ENCODE measurements at places on chromosomes 6 and 20.

DNA sequence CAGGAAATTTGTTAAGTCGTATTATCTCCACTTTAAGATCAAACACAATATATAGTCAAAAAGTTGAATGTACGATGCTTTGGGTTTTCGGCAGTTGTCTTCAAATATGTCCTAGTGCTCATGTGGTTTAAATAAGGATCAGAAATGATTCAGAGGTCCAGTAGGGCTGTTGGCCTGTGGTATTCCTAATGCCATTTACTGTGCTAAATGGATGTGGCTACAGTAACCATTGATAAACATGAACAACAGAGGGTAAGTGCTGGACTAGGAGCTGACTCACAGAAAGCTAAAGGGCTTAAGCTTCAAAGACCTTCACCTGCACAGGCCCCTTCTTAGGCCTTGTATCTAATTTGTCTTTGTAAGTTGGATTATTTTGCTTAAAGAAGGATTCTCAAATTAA, 80.5 kb upstream of the TPD52L1 start:
- DNase-seq, result no peak

GRCh38 chr20:51315390-51315789, 227.1 kb downstream of the NFATC2 start:
- DNase-seq, result no peak

DNA sequence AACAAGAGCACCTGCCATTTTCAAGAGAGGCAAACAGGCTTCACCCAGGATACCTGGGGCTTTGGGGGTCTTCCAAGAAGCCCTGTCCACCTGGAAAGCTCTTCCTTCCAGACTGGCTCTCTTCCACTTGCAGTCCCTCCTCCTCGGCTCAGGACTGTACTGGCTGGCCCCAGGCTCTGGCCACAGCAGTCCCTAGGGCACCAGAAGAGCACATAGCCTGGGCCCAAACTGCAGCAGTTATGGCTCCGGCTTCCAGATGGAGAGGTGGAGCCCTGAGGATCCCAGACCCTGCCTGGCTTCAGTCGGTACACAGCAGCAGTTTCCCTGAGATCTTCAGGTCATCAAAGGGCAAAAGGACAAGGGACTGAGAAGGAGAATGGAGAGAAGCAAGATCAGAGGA, 1.6 kb upstream of the SLC35B2 start:
- no peak for DNase-seq

GRCh38 chr6:26457264-26457805, 420 bp upstream of the BTN2A1 start:
- DNase-seq, result no peak
